NCI-H1105 (cell line): ENCODE measurements at places on chromosomes 16 and 17.

- DNase-seq: no peak
Observed at GRCh38 chr16:3907586-3907985, 27.1 kb upstream of the CREBBP start.

- DNase-seq: no peak
Observed at GRCh38 chr17:38451840-38452529, 23.7 kb downstream of the ARHGAP23 start.

DNA sequence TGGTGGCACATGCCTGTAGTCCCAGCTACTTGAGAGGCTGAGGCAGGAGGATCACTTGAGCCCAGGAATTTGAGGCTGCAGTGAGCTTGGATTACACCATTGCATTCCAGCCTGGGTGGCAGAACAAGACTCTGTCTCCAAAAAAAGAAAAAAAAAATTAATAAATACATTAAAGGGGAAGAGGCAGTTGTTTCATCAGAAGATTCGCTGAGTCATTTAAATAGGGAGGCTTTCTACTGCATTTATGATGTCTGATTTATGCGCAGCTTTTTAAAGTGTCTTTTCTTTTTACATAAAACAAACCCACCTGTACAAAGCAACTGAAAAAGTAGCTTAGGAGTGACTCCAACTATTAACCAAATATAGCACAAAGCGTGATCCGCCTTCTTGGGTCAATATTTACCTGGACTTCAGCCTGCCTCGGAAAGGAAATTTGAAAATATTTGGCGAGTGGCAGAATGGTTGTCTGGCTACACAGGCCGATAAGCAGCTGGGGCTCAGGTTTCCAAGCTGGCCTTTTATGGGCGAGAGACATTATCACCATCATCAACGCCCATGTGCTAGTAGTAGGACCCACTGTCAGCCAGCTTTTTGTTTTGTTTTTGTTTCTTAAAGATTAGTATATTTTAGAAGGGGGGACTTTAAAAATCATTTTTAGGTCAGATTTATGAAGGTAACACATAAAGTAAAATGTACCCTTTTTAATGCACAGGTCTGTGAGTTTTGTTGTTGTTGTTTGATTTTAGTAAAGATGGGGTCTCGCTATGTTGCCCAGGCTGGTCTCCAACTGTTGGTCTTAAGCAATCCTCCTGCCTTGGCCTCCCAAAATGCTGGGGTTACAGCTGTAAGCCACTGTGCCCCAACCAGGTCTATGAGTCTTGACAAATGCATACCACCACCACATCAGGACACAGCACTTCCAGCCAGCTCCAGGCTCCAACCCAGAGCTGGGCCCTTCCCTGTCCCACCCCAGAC lies 42.5 kb upstream of the RASD1 start:
- peak; percentile 93 for DNase-seq

GRCh38 chr17:82041144-82041814 lies 3.8 kb upstream of the DCXR start:
- DNase-seq: no peak

GRCh38 chr17:49071106-49071505 lies 61.5 kb upstream of the B4GALNT2 start:
- DNase-seq: no peak

DNA sequence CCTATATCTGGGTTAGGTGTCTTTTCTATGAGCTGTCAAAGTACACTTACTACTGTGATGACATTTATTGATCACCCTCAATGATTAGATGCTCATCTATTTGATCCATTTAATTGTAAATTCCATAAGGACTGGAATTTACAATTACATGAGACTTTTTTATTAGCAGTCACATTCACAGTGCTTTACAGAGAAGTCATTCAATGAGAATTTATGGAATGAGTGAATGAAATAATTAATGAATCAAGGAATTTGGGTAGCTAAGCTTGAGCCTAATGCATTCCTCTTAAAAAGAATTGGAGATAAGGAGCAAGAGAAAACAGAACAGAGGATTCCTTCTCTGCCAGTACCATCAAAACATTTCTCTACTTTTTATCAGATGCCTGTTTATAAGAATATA lies 1437.5 kb upstream of the CDH8 start:
- no peak for DNase-seq

DNA sequence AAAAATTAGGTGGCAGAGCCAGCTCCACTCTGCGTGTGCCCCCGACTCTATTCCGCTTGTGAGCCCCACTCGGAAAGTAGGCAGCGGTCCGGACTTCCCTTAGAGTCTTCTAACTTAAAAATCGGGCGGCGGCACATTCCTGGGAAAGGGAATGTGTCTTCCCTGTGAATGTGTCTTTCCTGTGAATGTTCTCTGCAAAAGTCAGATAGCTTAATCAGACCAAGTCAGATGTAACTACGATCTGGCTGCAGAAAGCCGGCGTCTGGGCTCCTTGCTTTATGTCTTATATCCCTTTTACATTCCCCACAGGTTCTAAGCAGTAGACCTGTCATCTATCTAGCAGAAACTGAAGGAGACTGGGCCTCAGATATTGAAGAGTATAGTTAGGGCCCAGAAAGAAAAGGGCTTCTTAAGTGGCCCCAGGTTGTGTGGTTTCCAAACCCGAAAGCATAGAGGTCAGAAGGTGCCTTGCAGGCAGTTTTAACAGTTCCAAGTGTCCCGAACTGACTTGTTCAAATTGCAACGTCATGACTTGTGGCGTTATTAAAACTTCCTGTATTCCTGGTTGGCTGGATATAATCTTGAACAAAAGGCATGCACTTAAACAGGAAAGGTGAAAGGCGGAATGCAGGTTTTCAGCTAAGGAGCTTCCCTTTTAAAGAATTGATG lies 601 bp downstream of the PHKB start:
- no peak for DNase-seq

DNA sequence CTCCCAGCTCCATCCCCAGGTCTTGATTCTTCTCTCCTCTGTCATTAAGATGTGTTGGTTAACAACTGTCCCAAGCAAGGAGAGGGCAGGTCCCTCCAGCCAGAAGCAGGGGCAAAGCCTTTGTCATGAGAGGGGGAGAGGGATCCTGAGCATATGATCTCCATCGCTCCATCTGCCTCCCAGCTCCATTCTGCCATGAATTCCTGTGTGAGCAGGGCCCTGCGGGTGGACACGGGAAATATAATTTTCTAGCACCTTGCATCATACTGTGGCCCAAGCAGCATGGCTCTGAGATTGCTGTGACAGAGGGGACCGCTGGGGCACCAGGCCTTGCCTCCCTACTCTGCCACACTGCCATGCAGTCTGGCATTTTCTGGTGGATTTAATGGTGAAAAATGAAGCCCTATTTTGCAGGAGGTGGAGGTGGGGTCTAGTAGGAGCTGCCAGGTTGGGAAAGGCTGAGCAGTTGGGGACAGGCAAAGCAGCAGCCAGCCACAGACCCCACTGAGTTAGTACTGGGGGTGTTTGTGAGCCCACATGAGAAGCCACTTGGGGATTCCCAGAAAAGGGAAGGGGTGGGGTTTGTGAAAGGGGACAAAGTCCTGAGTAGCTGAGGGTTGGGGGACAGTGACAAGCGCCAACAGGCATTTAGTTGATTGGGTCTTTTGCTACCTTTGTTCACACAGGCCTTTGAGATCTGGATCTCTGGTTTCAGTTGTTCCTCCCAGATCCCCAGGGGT lies 16.4 kb downstream of the TMEM238L start:
- no peak for DNase-seq

DNA sequence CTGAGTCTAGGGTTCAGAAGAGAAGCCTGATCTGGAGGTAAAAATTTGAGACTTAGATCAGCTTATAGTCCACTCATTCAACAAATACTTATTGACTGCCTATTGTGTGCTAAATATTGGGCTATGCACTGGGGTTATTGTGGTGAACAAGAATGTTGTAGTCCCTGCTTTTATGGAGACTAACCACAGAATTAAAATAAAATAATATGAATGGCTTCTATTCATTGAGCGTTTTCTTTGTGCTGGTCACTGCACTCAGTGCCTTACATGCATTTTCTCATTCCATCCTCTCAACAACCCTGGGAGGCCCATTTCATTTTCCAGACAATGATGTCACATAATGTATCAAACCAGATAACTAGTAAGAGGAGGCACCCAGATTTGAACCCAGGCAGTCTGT lies 4.8 kb downstream of the NEK8 start:
- no peak for DNase-seq
